Stimulated activated CD4-positive, alpha-beta T cell treated with anti-CD3 and anti-CD28 coated beads, TNF-alpha, amount 100 ng/mL, for 24 hours (primary cell): ENCODE measurements at places on chromosomes 3 and 15.

- DNase-seq = no peak
Observed at GRCh38 chr15:64045101-64045435, 1.2 kb downstream of the DAPK2 start.

DNA sequence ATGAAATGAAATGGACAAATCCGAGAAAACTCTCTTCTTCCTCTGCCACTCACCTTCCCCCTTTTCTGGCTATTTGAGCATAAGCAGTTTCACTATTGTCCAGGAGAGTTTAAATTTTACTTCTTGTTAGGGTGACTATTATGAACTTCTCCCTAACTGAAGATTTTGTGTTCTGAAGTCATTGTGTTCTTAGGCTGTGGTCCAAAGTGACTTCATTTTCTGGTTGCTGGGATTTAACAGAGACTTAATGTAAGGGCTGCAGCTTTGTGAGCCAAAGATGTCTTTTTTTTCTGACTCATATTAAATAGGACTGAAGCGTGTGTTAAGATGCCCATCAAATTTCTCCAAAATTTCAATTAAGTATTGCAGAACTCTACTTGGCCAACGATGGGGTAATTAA is 46.5 kb upstream of the FSTL1 start:
- no peak for DNase-seq

GRCh38 chr3:101500208-101500607 is 12.8 kb downstream of the SENP7 start:
- no peak for DNase-seq

DNA sequence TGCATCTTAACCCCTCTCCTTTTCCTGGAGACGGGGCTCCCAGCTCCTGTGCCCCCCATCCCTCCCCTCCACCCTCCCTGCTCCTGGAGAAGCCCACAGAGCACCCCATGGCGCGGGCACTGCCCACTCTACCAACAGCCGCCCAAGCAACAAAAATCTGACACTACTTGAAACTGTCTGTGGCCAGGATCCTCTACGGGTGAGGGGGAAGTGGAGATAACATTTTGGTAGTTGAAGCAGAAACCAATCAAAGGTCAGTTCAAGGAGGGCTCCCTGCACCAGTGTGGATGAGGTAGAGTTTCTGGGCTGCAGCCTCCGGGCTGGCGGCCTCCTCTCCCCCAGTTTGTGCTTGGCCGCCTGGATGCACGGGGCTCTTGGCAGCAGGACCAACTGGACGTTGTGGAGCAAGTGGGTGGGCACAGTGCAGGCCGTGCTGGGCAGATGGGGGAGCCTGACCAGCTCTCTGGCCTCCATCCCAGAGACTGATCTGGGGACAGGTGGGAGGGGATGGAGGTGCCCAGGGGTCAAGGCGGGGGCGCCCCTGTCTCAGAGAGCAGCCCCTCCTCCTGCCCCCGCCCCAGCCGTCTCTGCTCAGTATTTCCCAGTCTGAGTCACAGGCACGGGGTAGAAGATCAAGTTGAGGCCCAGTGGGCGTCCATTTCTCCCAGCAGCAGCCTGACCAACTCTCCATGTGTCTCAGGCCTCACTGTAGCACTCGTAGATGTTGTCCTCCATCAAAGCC is 12.8 kb downstream of the H1-8 start:
- DNase-seq = no peak

GRCh38 chr15:70853973-70854665 is at the start of gene LARP6:
LARP6 (minus strand) TSS chr15:70854157; CDS start chr15:70854088, 69 bp downstream.
- peak; percentile 30 for DNase-seq

DNA sequence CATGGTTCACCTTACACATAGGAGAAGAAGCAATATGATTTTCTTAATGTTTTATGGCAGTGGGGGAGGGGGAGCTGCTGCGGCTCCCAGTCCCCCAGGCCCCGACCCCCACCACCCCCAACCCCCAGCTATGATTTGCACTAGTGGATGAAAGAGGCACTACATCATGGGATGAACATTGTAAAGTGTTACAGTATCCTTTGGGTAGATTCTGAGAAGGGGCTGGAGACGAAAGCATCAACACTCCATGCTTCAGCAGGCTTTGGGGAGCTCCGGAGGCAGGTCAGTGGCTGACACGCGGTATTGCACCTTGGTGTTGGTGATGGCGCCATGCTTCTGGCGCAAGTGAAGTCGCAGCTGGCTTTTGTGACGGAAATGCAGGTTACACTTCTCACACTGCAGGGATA is 19.9 kb upstream of the RTP2 start:
- no peak for DNase-seq

- no peak for DNase-seq
Observed at GRCh38 chr15:63986751-63987341, 59.4 kb downstream of the DAPK2 start.

- no peak for DNase-seq
Observed at GRCh38 chr3:53753518-53754183, 92.6 kb downstream of the CHDH start.

- no peak for DNase-seq
Observed at GRCh38 chr3:59052803-59053411, 3.1 kb upstream of the CFAP20DC start.

GRCh38 chr15:22786868-22787698 is 639 bp downstream of the NIPA1 start:
- no peak for DNase-seq

- no peak for DNase-seq
Observed at GRCh38 chr3:135263331-135263730, 468.3 kb downstream of the EPHB1 start.

DNA sequence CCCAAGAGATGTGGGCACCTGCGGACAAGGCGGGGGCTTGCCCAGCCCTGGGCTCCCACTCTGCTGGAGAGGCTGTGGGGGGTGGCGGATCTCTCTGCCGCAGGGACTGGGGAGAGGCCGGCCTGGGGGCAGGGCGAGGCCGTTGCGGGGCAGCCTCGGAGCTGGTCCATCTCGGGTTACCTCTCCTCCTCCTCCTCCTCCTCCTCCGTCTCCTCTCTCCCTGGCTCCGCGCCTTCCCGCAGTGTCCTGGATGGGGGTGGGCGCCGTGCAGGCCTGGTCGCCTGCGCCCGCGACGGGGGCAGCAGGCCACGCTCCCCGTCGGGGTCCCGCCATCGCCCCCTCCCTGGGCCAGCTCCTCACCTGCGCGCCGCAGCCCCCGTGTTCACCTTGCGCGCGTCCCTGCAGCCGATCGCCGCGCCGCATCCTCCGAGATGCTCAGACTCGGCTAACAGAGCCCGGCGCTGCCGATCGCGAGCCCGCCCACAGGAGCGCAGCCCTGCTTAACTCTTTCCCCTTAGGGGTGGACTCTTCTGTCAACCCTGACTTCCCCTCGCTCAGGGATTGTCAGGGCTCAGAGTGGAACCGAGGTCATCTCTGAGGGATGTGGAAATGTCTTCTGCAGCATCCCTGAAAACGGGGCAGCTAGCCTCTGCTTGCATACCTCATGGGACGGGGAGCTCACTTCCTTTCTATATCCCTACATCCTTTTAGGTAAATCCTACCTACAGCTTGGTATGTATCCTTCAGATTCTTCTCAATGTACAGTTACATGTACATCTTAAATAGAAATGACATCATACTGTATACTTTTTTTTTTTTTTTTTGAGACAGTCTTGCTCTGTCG is at the start of gene PRRT3:
TSS of gene PRRT3 (minus strand) at position 447 of the 844 bp plus-strand sequence. CDS start 2,293 bp downstream, outside the sequence.
- DNase-seq = peak; percentile 40

GRCh38 chr3:52874864-52875587 is 22.3 kb downstream of the STIMATE start:
- DNase-seq = no peak

DNA sequence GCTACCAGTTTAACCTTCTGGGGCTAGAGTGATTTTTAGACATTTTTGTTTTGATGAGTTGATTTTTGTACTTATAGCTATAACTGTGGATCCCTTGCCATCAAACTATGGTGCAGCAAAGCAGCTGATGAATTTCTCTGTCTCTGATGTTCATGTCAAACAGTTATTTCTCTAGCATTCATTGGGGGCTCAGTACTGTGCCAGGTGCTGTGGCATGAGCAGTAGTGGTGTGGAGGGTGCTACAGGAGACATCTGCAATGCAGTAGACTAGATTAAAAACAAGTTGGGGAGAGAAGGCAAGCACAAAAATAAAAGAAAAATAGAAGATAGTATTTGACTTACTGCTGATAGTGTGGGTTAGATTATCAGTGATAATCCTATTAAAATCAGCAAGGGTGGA is 95.3 kb downstream of the AKAP13 start:
- no peak for DNase-seq

DNA sequence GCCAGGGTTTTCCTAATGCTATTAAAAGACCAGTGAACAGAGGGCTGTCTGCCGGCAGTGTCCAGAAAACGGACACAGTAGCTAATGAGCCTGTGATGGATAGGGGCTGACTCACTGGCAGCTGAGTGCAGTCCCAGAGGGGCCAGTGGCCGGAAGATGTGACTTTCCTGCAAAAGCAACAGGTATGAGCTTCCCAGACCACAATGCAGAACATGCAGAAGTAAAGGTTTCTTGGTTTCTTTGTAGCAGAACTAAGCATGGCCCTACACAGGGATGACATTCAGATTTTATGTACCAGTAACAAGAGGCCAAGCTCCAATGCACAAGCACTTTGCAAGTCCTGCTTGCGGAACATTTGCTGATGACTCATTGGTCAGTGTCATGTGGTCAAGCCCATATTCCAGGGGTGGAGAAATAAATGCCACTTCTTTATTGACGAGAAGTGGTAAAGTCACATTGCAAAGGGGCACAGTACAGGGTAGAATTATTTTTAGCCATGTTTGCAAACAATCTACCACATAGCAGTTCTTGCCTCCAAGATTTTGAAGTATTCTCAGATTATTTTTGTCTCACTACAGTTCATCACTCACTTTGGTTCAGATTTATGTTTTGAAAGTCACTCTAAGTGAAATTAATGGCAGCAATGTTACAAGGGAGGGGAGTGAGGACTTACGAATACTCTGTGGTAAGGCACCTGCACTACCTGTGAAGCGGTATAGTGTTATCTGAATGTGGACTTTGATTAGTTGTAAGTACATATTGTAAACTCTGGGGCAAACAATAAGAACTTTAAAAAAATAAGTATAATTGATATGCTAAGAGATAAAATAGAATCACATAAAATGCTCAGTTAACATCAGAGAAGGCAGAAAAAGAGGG is 263.3 kb downstream of the ABHD5 start:
- no peak for DNase-seq

- no peak for DNase-seq
Observed at GRCh38 chr3:30269751-30270445, 336.5 kb upstream of the TGFBR2 start.

DNA sequence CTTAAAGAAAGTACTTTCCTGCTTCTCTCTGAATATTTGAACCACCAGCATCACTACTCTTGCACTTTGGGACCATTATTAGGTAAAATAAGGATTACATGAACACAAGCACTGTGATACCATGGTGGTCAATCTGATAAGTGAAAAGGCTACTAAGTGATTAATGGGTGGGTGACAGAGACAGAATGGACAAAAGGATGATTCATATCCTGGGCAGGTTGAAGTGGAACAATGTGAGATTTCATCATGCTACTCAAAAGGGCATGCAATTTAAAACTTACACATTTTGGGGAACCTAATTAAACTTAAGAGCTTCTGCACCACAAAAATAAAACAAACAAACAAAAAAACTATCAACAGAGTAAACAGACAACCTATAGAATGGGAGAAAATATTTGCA is 172.0 kb upstream of the CD96 start:
- no peak for DNase-seq
